T-helper 9 cell (primary cell): ENCODE measurements at places on chromosomes 1 and 21.

- no peak for DNase-seq
Observed at GRCh38 chr1:79716447-79716846, 709.9 kb upstream of the ADGRL4 start.

DNA sequence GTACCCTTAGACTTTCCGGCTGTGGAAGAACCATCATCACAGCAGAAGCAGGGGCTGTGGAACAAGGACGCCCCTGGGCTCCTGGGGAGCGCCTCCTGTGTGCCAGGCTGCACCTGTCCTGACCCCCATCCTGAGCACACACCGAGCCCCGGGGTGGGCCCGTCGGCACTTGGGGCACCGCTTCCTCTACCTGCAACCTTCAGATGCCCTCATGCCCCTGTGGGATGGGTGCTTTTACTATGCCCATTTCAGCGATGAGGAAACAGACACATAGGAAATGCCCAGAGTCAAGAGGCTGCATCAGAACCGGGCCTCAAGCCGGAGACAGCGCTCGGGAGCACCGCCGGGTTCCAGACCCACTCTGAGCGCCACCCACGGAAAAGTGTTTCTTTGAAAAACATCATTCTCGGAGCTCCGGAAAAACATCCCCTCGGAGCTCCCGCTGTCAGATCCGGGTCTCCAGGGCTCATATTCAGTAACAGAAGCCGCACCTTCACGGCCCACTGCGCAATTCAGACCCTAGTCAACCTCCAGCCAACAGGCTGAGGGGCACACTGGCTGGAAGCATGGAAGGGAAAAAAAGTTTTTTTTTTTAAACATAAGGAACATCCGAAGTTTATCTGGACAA is 8.0 kb downstream of the TPRG1L start:
- DNase-seq = no peak

DNA sequence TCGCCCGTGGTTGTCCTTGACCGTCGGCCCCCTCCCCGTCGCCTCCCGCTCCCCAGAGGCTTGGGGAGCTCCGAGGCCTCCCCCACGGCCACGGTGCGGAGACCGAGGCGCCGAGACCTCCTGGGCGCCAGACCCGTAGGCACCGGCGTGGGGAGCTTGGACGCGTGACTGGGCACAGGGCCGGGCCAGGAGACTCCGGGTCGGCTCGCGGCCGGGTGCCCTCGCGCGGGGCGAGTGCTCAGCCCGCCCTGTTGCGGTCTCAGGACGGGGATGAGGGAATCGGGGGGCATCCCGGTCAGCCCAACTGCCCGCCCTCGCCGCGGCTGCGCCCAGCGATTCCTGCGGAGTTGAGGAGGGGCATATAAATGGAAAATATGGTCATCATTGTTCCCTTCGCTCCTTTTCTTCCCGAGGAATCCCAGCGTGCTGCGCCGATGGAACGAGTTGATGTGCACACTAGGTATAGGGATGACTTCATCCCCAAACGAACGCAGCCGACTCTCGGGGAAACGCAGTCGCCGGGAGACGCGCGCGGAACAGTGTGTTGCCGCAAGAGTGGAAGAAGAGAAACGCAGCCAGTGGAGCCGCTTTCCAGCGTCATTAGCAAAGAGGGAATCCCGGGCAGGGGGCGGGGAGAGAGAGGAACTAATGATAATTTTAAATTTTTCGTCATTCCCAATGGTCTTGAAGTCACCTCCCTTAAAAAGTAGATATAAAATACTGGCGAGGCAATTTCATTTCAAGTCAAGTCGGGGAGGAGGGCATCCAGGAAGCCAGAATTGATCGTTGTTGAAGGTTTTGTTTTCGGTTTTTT is 747 bp upstream of the ENAH start:
- no peak for DNase-seq

- DNase-seq = no peak
Observed at GRCh38 chr1:9004031-9004699, 22.1 kb downstream of the SLC2A7 start.

- no peak for DNase-seq
Observed at GRCh38 chr1:20405893-20406604, 80.0 kb downstream of the CAMK2N1 start.

- no peak for DNase-seq
Observed at GRCh38 chr1:204074274-204075138, 1.6 kb downstream of the SOX13 start.

DNA sequence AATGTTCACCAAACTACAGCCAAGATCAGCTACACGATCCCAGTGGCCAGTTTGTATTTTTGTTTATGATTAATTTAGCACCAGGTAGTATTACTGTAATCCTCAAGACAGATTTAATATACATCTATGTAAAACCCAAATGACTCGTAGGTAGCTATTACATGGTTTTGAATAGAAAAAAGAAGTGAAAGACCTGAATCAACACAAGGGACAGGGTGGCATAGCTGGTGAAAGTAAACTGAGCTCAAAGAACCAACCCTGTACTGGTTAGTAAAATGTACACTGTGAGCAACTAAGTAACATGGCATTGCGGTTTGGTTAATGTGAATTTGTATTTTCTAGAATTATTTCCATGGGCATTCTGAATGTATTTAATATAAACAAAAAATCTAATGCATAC is 8.8 kb downstream of the GPATCH2 start:
- DNase-seq = no peak

GRCh38 chr1:65292861-65293593 is 16.3 kb upstream of the DNAJC6 start:
- DNase-seq = no peak

DNA sequence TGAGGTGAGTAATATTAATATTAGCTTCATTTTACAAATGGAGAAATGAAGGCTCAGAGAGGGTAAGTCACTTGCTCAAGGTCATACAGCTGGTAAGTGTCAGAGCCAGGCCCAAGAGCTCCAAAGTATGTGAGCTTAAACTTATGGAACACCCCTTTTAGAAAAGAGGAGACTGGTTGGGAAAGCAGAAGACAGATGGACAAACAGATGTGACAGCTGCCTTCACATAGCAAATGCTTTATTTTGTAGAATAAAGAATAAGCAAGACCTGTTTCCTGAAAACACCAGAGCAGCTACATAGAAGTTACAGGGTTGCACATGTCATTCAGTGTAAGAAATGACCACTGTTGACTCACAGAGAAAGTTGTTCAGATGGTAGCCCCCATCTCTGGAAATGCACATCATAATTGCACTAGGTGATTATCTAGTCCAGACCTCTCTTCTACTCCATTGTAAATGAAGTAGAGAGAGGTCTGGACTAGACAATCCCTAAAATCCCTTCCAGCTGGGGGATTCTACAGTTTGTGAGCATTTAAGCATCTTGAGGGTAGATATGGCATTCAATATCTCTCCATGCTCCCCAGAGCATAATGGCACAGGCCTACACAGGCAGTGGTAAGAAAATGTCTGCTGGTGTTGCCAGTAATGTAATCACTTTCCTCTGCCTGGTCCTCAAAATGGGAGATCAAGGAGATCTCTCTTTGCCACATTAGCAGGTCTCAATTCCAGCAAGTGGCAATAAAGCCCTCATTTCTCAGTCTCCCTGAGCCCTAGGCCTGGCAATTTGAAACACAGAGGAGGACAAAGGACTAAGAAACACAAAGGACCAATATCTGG is 188.2 kb upstream of the FGGY start:
- no peak for DNase-seq

DNA sequence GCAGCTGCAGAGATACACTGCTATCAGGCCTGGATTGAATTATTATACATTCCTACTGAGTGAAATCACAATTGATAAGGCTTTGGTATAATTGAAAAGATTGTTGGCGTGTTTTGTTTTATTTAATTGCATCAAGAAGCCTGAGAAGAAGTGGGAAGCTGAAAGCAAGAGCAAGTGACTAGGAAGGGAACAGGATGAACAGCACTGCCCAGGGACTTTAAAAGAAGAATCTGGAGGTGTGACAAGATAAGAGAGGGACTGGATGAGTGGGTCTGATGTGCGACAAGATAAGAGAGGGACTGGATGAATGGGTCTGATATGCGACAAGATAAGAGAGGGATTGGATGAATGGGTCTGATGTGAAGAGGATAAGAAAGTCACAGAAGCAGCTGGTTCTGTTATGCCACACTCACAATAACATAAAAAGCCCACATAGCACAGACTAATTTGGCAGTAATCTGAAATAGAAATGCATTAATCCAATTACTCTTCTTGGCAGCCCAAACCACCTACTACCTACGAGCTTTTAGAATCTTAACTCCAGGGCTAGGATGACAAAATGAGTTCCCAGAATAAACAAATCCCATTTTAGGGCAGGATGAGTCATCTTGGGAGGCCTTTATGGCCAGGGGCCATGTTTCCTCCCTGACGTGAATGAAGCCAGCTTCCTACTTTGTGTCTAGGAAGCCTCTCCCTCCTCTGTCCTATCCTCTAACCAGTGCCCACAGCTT is 129.7 kb downstream of the DUSP10 start:
- no peak for DNase-seq

DNA sequence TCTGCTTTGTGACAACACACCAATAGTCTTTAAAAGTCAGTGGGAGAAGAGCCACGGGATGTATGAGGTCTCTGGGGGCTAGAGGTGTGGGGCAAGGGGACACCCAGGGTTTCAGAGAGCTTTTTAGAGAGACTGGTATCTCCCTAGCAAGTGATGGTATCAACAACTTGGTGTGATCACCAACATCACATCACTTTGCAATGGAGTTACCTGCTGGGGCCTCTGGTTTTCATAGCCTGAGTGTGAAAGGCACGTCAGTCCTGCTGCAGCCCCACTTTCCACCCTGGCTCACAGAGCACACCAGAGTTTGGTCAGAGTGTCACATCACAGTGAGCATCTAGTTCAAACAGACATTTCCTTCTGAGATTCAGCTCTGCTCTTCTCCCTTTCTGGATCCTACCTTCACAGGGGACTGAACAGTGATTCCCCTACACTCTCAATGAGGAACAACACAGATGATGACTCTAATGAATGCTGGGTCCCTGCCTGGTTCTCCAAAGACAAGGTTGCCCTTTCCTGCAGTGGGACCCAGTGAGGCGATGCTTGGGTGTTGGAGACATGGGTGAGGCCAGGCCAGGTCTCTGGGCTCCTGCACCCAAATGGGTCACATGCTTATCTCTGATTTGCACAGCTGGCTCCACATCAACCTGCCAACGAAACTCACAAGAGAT is 2.0 kb upstream of the MAN1C1 start:
- DNase-seq = no peak

DNA sequence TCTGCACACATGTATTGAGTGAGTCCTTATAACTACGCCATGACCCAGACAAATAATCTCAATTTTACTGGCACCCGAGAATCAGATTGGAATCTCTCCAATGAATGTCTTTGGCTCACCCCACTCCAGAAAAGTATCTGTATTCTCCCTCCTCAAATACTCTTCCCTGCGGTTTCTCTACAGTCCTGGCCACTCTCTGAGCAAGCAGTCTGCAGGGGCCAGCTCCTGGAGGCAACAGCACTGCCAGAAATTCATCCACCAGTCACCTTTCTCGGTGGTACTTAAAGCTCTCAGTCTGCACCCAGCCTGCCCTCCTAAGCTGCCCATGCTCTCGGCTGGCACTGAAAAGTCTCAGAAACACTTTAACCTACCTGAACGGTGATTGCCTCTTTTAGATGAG is 16.1 kb upstream of the LYST start:
- no peak for DNase-seq

DNA sequence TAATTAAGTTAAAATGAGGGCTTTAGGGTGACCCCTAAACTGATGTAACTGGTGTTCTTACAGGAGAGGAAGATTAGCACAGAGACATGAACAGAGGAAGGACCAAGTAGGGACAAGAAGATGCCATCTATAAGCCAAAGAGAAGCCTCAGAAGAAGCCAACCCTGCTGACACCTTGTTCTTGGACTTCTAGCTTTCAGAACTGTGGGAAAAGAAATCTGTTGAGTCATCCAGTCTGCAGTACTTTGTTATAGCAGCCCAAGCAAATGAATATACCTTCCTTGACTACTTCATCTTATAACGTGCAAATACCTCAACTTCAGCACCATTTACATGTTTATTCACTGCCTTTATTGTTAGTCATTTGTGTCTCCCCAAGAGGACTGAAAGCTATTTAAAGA is 3.4 kb downstream of the ZBTB21 start:
- no peak for DNase-seq

- no peak for DNase-seq
Observed at GRCh38 chr1:11414926-11415538, 63.9 kb upstream of the DISP3 start.

DNA sequence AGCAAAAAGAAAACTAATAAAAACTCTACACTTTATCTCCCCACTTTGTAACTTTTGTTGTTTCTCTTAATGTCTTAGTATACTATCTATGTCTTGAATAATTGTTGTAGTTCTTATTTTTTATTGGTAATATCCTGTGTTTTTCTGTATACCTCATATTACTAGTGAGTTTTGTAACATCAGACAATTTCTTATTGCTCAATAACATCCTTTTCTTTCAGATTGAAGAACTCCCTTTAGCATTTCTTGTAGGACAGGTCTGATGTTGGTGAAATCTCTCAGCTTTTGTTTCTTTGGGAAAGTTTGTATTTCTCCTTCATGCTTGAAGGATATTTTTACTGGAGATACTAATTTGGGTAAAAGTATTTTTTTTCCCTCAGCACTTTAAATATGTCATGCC is 79.8 kb upstream of the LRRC8B start:
- no peak for DNase-seq

DNA sequence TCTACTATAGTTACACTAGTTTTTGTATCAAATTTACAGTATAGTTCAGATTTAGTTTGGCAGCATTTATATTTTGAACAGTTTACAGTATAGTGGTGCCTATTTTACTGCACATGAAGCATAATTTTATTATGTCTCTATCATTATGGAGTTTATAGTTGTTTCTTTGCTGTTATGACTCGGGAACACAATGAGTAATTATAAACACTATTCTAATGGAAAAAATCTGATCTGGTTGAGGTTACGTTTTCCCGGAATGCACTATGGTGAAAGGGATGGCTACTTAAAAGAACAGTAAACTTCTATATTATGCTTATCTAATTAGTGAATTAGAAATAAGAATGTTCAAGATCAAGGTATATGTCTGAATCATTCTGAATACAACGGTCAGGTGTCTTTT is 10.6 kb downstream of the LCA5L start:
- no peak for DNase-seq

DNA sequence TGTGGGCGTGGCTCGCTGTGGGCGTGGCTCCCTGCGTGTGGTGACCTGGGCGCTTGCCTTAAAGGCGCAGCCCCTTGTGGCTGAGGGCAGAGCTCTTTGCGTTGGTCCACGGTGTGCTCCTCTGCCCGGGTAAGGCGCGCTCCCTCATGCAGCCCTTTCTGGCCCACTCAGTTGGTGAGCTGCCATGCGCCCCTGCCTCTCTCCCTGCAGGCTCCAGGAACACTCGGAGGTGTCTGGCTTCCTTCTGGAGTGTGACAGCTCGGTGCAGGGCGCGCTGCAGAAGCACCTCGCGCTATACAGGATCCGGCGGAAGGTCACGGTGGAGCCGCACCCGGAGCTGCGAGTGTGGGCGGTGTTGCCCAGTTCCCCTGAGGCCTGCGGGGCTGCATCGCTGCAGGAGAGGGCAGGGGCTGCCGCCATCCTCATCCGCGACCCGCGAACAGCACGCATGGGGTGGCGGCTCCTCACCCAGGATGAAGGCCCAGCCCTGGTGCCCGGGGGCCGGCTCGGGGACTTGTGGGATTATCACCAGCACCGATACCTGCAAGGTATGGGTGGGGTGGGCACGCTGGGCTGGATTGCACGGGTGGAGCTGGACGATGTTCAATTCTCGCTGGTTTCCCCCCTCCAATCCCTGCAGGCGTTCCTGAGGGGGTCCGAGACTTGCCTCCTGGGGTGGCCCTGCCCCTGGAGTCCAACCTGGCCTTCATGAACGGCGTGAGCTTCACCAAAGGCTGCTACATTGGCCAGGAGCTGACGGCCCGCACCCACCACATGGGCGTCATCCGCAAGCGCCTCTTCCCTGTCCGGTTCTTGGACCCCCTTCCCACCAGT is 9.1 kb downstream of the IBA57 start:
- DNase-seq = peak; percentile 39
